Trophoblast cell (in vitro differentiated cells and primary cell): ENCODE measurements at places on chromosomes 6 and 20.

- peak; percentile 38 for DNase-seq
These were observed 143.8 kb downstream of the LPA start for GRCh38 chr6:160520043-160520904.

- DNase-seq = no peak
These were observed 125.2 kb downstream of the CEBPB start for GRCh38 chr20:50315586-50316551.

- no peak for DNase-seq
These were observed 1.2 kb downstream of the LINC00237 start for GRCh38 chr20:21104921-21105320.

GRCh38 chr20:36062799-36063198 is 91.7 kb upstream of the EPB41L1 start:
- peak; percentile 76 for DNase-seq

- DNase-seq = no peak
These were observed 122.3 kb downstream of the QKI start for GRCh38 chr6:163536770-163537169.
